ENCODE measurements at places on chromosomes 3 and 15.

- DNase-seq: no peak
These were observed 51.6 kb upstream of the DUT start for GRCh38 chr15:48279608-48280007.

DNA sequence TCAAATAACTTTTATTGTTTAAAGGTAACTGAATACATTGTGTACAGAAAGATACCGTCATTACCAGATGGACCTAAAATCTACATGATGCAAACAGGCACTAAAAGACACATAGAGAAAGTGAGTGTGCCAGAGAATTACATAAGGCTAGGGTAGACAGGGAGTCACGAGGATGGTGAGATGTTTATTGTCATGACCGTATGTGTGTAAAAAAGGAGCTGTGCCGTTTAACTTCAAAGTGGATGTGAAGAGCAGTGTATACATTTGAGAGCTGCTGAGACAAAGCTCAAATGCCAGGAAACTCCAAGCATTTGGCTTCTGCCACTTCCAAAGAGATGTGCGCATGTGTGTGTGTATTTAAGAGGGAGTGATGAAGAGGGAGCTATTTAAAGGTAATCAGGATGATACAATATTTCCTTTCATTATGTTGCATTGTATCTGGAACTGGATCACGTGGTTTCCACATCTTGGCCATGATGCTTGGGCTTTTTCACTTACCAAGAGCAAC lies 51.4 kb upstream of the IGF1R start:
- no peak for DNase-seq

DNA sequence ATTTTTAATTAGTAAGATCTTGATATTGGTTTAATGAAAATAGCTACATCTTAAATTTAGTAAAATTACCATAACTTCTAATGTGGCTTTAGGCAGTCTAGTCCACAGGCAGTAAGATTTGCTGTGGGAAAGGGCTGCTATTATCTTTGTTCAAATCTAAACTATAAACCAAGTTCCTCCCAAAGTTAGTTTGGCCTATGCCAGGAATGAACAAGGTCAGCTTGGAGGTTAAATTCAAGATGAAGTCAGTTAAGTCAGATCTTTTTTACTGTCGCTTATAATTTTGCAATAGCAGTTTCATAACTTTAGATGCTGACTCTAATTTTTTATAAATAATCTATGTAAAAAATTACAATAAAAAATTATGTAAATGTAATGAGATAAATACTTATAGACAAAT lies 1016.9 kb upstream of the ALCAM start:
- DNase-seq: no peak

- DNase-seq: no peak
These were observed 67.2 kb upstream of the POLG start for GRCh38 chr15:89401631-89402517.

DNA sequence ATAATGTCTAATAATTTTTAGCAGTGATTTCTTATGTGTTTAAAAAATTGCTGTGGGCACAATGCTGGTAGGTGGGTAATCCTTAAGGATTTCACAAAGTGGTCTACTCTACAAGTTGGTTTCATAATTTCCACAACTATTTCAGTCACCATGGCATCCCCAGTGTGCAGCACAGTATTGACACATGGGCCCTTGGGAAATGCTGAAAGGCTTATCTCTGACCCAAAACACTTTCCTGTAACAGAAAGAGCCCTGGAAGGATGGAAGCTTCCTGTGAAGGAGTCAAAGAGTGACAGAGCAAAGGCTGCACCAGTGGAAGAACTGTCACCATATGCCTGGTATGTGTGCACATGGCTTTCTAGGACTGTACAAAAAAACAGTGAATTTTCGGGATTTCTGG lies 153.7 kb downstream of the ANO10 start:
- DNase-seq: no peak

- no peak for DNase-seq
These were observed 68.0 kb downstream of the FNDC3B start for GRCh38 chr3:172107403-172107802.

DNA sequence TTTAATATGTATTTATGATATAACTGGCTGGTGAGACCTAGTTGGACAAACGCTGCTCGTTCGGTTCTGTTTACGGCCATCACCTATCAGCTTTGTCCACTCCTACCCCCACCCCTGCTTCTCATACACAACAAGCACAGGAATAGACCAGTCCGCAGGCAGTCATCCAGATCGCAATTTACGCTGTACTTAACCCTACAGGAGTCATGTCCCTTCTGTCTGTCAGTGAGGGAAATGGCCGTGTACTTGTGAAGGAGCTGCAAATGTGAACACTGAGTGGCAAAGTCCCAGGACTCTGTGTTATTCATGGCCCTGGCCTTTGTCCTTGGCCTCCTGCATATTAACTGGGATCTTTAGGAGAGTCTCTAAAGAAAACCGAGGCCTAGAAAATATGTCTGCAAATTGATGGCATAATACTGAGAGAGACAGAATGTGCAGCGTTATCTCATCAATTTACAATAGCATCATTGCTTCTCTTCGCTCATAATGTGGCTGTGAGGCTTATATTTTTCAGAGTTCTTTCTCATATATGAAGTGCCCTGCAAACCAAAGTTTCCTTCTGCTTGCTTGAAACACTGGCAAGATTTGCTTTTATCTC lies 7.2 kb upstream of the ABHD10 start:
- DNase-seq: no peak

- no peak for DNase-seq
These were observed 40.5 kb downstream of the ZIC1 start for GRCh38 chr3:147449669-147450068.

All from globus pallidus (tissue), 1 donor.